DMS79 treated with DMSO at 0.1 percent for 48 hours (cell line): ENCODE measurements at places on chromosomes 16 and 17.

- no peak for DNase-seq
Observed at GRCh38 chr17:42913522-42913921, 12.9 kb downstream of the G6PC1 start.

DNA sequence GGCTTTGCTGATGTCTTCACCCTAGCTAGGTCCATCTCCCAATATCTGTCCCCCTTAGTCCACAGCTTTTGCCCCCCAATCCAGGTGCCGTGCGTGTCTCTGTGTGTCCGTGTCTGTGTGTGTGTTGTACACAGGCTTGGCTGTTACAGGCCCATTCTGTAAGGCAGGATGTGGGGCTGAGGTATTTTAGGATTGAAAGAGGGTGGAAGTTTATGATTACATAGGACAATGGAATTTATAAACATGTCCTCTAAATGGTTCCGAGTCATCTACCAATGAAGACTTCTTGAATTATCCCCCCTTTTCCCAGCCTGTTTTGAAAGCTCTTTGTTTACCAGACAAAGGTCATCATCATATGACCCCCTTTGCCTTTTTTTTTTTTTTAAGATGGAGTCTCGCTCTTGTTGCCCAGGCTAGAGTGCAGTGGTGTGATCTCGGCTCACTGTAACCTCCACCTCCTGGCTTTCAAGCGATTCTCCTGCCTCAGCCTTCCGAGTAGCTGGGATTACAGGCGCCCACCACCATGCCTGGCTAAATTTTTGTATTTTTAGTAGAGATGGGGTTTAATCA lies 21.9 kb downstream of the ACE start:
- no peak for DNase-seq

DNA sequence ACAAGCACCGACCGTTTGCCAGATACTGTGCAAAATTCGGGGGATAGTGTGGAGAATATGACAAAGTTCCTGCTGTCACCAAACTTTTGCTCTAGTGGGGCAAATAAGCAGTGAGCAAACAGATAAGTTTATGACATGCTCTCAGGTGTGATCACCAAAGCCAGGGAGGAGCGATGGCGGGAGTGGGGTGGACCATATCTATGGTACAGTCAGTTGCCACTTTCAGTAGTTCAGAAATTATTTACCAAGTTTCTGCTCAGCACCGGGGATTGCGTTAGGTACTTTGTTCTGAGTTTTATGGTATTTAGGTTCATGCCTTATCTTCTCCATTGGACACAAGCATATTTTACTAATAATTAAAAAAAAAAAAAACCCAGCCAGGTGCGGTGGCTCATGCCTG lies 11.9 kb downstream of the MSI2 start:
- no peak for DNase-seq

- DNase-seq: peak; percentile 78
Observed at GRCh38 chr16:14109077-14109775, 38.1 kb downstream of the MRTFB start.

DNA sequence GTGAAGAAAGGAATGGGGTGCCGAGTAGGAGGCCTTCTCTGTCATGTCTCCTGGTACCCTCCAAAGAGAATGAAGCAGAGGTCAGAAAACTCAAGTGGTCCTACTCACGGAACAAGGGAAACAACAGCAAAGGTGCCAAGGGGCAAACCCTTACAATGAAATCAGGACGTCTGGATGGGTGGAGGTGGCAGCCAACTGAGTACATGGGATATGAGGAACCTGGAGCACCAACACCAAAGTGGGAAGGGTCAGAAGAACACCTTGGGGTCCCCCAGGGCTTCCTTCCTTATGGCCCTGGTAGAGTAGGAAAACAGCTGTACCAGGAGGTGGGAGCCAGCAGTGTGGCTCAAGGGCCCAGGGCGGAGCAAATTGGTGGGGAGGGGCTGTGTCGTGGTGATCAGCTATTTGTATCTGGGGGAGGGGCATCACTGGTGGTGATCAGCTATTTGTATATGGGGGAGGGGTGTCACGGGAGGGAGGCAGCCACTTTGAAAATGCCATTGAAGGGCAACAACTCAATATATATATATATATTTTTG lies 643 bp downstream of the HIGD1B start:
- DNase-seq: no peak

- no peak for DNase-seq
Observed at GRCh38 chr16:12236589-12236988, 260.1 kb downstream of the SNX29 start.

GRCh38 chr17:77774182-77774581 lies 184.3 kb upstream of the TNRC6C start:
- no peak for DNase-seq

DNA sequence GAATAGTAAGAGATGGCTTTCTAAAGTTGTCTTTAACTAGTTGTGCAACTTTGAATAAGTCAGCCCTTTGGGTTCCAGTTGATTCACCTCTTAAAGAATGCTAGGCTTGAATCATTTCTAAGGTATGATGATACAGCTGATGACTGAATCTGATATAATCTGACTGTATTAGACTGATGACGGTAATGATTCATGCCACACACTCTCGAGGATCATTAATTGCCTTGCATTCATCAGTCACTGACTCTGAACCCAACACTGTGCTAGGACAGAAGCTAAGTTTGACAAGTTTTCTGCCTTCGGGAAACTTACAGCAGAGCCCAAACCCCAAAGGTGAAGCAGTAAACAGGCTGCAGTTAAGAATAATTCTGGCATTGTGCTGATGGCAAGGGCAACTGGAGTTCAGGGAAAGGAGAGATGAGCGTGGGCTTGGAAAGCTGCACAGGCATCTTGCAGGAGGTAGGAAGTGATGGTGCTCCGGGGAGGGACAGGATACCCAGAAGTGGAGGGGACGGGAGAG lies 25.8 kb downstream of the ASIC2 start:
- no peak for DNase-seq

DNA sequence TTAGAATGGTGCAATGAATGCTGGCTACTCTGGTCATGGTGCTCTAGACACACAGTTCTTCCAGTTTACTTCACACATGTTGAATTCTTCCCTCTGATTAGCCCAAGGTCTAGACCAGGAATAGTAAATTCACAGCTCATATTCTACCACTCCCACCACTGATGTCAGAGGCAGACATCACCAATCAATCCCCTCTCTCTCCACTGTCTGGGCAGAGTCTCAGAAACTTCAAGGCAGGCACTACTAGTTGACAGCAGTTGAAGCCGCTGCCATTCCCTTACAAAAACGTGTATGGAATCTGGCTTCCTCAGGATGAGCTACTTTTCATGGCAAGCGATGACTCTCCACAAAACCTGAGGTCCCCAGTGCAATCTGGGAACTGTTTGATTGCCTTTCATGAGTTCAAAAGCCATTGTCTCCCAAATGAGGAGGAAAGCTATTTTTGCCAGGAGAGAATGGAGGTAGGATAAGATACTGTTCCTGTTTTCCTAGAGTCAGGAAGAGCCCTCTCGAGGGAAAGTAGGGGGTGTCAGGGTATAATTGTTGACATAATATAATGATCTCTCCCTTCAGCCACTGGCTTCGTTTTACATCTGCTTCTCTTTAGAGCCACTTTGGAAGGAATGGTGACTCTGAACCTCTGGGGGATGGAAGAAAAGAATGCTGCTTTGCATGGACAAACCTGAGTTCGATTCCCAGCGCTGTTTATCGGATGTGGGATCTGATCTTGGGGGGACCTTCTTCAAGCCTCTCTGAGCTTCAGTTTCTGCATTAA lies 90.0 kb downstream of the FOXL1 start:
- no peak for DNase-seq

DNA sequence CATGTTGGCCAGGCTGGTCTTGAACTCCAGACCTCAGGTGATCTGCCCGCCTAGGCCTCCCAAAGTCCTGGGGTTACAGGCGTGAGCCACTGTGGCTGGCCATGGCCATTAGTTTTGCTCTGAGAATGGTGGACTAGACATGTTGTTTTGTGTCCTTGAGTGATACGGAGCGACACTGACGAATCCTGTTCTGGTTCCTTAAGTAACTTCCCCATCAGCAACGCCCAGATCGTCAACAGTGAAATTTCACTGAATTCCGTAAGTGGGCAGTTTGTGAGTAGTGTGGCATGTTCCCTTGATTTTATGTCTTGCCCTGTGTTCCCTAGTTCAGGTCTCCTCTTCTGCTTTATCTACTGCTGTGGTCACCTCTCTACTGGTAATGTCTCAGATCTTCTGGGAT lies 67.4 kb downstream of the SNX29 start:
- DNase-seq: no peak

DNA sequence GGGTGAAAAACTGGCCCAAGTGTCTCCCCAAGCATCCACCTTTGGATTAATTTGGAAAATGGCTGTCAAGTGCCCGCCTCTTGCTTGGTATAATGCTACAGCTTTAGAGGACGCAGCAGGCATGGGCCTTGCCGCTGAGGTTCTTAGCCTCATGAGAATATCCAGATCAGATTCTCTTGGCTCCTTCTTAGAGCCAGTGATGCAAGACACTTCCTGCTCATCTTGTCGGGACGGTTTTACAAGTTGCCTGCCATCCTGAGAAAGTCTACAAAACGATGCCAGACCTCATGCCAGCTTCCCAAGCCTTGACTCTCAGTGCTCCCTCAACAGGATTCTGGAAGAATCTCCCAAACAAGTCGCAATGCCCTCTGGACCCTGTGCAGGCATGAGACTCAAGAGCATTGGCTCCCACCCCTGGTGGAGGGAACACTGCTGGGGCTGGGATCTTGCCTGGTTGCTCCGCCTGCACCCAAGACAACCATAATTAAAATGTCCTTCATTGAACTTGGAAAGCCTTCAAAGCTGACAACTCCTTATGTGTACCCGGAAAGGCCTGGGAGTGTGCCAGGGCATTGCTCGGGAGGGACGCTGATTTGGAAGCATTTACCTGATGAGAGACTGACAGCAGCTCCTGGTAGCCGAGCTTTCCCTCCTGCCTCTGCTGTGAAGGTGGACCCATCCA lies 25.8 kb upstream of the STH start:
- no peak for DNase-seq

- no peak for DNase-seq
Observed at GRCh38 chr17:64176556-64176955, 46.6 kb upstream of the ERN1 start.

DNA sequence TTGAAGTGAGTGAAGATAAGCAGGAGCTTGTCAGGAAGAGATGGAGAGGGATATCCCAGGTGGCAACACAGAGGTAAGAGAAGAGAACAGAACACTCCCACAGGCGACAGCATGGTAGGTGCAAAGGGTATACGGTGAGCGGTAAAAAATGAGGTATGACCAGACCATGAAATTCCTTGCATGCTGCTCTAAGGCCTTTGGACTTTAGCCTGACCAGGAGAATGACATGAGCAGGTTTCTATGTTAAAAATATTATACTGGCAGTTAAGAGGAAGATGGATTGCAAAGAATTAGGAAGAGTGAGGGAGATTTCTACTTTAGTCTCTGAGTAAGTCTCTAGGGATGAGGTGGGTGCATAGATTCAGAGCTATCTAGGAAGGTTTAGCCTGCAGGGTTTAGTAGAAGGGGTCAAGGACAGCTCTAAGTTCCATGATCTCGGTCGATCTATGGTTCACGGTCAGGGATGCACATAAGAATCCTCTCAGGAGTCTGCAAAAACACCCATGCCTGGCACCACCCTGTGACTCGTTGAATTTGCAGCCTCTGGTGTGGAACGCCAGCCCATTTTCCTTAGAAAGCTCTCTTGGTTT lies 65.7 kb downstream of the HLF start:
- no peak for DNase-seq

GRCh38 chr17:5241861-5242671 lies 7.4 kb upstream of the SCIMP start:
- no peak for DNase-seq

DNA sequence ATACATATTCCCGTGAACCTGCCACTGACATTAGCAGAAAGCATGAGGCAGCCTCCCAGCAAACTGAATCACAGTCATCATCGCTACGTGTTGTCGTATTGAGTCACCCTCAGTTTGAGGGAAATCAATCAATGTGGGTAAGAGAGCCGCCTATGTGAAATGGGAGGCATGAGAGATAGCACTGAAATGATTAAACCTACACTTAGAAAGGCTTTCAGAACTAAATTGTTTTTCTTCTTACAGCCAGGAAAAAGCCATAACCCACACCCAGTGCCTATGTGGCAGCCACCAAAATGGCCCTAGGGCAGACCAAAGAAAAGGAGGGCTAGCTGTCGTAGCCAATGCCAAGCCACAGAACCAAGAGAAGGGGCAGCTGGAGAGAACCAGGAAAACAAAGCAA lies 90.5 kb downstream of the ADAMTS18 start:
- DNase-seq: no peak

GRCh38 chr17:13001991-13002615 lies 15.7 kb downstream of the ELAC2 start:
- peak; percentile 86 for DNase-seq

DNA sequence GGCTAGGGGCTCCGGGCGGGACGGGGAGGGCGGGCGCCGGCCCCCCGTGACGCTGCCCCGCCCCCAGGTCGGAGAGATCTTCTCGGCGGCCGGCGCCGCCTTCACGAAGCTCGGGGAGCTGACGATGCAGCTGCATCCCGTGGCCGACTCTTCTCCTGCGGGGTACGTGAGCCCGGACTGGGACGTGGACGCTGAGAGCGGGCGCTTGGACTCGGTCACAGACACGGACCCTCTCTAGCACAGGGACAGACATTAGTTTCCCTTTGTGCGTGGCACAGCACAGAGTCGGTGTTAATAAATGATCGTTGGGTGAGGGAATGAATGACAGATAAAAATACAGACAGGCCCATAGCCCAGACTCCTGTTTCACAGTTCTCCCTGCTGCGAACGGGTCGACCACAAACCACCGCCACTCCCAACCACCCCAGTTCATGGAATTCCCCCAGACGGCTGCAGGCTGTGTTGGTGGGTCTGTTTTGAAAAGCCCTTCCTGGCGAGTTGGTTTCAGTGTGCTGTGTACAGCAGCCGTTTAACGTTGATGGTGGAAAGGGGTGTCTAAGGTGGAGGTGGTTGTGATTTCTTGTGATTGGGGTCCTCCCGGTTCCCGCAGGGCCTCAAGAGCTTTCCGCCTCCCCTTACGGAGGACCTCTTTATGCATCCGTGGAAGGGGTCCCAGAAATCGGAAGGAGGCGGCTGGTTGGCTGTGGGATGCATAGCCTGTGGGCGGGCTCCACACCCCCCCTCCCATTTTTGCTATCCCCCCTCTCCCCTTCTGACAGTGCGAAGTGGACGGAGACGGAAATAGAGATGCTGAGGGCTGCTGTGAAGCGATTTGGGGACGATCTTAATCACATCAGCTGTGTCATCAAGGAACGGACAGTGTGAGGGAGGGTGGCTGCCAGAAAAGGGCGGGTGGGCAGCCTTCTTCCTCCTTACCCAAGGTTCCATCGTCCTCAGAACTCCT lies 2.9 kb downstream of the RNASEK start:
- no peak for DNase-seq

DNA sequence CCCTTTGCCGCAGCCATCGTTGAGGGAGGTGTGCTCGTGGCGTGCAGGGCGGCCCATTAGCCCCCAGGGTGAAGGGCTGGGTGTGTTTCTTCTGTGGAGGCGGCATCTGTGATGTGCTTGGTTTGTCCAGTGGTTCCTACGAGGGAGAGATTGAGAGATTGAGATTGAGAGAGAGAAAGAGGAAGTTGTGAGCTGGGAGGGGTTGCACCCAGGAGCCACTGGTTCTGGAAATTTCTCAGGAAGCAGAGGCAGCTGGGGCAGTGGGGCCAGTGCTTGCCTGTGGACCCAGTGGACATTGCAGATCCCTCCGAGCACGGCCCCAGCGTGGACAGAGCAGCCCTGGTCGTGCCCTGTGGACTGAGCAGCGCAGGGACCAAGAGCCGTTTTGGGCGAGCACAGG lies 72.0 kb upstream of the ZNF750 start:
- DNase-seq: no peak
